ENCODE measurements at places on chromosomes 5 and 9. TPM values are rescaled to one million over a fixed set of nuclear protein-coding genes. Genes with fewer than 3 reads are reported as not detected.

Gene PLEKHG4B
- not detected for total RNA-seq

Gene C9orf153
- 0.34 TPM for total RNA-seq

Gene LRRC19
- not detected for total RNA-seq

Gene CARTPT
- total RNA-seq = not detected

Gene OR1Q1
- total RNA-seq = not detected

Gene SKP2
- 49.2 TPM for total RNA-seq

Gene CDX1
- total RNA-seq = not detected

Gene CER1
- total RNA-seq = not detected

Gene PCDHA12
- not detected for total RNA-seq

Gene ECPAS
- 71.1 TPM for total RNA-seq

Gene FOXD4L5
- total RNA-seq = 0.43 TPM

Gene LHX2
- not detected for total RNA-seq

Gene LCP2
- total RNA-seq = 444 TPM

Gene GTF2H2C
- total RNA-seq = 33.8 TPM

Gene INSL6
- total RNA-seq = not detected

Gene PCDHB7
- total RNA-seq = not detected

Gene CNTNAP3
- not detected for total RNA-seq

Gene ZDHHC11
- 10.2 TPM for total RNA-seq

Gene ADGRD2
- not detected for total RNA-seq

Gene IL7R
- total RNA-seq = 891 TPM

Gene DNAJC25
- total RNA-seq = 3.6 TPM

Gene FREM1
- not detected for total RNA-seq

Gene TOR4A
- total RNA-seq = 8.2 TPM

Gene TNC
- 0.03 TPM for total RNA-seq

Gene TSTD2
- 17.0 TPM for total RNA-seq

Gene PCDHA8
- not detected for total RNA-seq

Gene CDO1
- total RNA-seq = 0.36 TPM

Gene SPINK13
- not detected for total RNA-seq

Gene KCTD16
- 0.17 TPM for total RNA-seq

Gene CDC20B
- 0.28 TPM for total RNA-seq

Gene DMRT3
- not detected for total RNA-seq

Gene SAXO1
- total RNA-seq = 0.43 TPM

Gene SLC23A1
- 1.8 TPM for total RNA-seq

Gene PCDHA4
- not detected for total RNA-seq

Gene CAPSL
- total RNA-seq = not detected

Gene NAIP
- total RNA-seq = 8.2 TPM

Gene PCDHB1
- not detected for total RNA-seq

Gene SLC6A18
- total RNA-seq = not detected

Gene PCSK1
- total RNA-seq = not detected

Gene ALDH1A1
- total RNA-seq = 1.3 TPM

Gene KCNMB1
- total RNA-seq = not detected

Gene ANKRA2
- 33.0 TPM for total RNA-seq

Gene FOXD4L4
- total RNA-seq = 0.55 TPM

Gene BNIP1
- total RNA-seq = 13.9 TPM
